D341Med (cell line): ENCODE measurements at places on chromosomes 11 and 22.

DNA sequence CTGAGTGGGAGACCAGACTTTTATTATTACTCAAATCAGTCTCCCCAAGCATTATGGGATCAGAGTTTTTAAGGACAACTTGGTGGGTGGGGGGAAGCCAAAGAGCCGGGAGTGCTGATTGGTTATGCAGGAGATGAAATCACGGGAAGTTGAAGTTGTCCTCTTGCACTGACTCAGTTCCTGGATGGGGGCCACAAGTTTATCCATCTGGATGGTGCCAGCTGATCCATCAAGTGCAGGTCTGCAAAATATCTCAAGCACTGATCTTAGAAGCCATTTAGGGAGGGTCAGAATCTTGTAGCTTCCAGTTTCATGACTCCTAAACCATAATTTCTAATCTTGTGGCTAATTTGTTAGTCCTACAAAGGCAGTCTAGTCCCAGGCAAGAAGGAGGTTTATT, 53.5 kb upstream of the LMO1 start:
- no peak for DNase-seq

- no peak for DNase-seq
These were observed 2.5 kb downstream of the ST13 start for GRCh38 chr22:40853961-40854360.

GRCh38 chr11:124644426-124645280, 22.0 kb downstream of the TBRG1 start:
- DNase-seq = peak; percentile 81

DNA sequence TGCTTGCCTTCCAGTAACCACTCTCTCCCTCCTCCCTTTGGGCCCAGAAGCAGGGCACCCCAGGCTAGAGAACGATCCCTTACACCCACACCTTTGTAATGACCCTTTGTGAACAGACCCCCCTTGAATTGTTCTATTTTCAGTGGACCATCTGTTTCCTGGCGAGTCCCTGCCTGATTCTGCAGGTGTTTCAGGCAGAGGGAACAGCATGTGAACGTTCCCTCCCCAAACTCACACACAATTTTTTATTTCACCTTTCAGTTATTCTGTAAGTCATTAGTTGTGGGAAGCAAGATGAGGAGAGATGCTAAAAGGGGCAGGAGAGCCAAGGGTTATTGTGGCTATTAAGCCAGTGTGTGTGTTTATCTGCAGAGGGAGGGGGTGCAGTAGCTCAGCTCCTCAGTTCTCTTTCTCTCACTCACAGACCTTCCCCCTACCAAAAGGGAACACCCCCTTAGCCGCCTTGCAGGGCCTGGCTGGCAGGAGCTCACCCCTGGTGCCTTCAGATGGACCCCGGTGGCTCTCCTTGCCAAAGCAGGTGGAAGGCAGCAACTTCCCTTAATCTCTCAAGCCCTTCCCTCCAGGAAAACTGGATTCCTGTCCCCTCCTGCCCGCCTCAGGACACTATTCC, 64.8 kb upstream of the SPON1 start:
- no peak for DNase-seq

- DNase-seq = no peak
These were observed 4.0 kb downstream of the OR51E1 start for GRCh38 chr11:4647766-4648165.

- no peak for DNase-seq
These were observed 43.6 kb upstream of the LUZP2 start for GRCh38 chr11:24453129-24453718.

DNA sequence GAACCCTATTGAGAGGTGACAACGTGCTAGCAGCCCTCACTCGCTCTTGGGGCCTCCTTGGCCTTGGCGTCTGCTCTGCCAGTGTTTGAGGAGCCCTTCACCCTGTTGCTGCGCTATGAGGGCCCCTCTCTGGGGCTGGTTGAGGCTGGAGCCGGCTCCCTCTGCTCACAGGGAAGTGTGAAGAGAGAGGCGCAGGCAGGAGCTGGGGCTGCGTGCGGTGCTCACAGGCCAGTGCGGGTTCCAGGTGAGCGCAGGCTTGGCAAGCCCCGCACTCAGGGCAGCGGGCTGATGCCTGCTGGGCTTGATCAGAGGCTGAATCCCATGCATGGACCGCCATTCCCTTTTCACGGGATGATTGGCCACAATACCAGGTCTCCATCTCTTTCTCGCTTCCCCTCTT, 90.7 kb downstream of the DLG2 start:
- no peak for DNase-seq
